ENCODE measurements at places on chromosomes 6 and 20.

GRCh38 chr6:53912661-53913060, 117.9 kb downstream of the LRRC1 start:
- no peak for DNase-seq

DNA sequence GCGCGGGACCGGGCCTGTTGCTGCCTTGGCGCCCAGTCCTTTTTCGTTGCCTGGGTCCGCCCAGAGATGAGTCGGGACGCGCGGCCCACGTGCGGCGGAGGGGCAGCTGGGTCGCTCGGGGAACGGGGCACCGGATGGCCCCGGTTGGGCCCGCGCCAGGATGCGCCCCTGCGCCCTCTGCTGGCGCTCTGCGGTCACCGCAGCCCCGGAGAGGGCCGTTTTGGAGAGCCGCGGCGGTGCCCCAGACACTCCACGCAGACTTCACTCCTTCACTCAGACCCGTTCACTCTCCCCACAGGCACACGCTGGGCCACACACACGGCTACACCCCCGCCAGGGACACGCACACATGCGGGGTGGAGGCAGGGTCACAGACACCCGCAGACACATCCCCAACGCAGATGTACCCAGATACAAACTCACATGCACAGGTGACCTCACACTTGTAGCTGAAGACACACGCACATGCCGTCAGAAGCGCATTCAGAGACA, 38.8 kb downstream of the SRC start:
- DNase-seq, result no peak

DNA sequence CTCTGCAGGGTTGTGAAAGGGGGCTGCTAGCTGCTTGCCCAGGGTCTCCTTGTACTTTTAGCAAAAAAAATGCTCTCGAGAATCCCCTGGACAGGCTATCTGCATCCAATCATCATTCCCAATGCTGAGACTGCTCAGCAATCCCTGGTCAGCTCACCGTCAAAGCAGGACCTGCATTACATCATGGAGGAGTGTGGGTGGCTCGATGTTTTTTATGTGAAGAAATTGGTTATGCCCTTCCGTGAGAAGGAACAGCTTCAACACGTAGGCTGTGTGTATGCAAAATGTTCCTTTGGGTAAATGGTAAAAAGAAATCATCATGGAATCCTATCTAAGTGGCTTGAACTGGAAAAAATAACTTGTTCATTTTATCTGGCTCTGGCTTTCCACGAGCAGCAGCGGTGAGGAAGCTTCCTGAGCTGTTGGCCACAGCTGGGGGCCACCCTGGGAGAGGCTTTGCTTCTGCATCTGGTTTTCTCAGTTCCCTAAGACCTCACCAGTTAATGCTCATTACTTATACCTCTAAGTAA, 111.4 kb downstream of the FYN start:
- no peak for DNase-seq

DNA sequence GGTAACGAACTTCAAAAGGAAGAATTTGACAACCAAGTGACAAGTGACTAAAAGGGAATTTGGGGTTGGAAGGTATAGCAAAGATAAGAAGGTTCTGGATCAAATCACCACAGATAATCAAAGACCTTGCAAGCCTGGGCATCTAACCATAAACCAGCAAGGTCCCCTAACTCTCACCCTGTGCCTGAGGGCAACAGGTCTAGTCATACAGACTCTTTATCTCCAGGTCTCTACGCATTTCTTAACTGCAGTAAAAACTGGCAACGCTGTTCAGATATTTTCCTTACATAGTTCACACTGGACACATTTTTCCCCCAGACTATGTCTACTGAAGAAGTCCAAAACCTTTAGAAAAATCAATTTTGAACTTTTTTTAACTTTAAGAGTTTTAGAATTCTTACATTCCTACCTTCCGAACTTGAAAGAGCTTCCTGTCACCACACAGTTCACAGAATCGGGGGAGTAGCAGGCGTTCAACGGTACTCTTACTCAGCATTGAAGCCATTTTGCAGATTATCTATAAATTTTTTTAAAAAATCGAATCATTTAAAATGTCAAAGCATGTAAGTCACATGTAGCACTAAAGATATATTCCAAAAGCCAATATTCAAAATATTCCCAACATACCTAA, 23.0 kb upstream of the ANKRD60 start:
- DNase-seq, result no peak

DNA sequence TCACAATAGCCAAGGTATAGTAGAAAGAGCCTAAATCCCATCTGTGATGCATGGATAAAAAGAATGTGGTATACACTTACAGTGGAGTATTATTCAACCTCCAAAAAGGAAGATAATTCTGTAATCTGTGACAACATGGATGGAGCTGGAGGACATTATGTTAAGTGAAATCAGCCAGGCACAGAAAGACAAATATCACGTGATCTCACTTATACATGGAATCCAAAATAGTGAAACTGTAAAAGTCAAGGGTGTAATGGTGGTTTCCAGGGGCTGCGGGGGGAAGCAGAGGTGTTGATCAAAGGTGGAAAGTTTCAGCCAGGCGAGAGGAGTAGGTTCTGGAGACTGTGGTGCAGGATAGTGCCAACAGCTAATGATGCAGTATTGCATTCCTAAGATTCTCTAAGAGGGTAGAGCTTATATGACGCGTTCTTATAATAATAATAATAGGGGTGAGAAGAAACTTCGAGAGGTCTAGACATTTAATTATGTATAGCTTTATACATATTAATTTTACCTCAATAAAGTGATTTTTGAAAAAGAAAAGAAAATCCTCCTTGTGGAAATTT, 246.1 kb downstream of the FOXA2 start:
- DNase-seq, result no peak
